ENCODE measurements at places on chromosomes 1 and 21.

DNA sequence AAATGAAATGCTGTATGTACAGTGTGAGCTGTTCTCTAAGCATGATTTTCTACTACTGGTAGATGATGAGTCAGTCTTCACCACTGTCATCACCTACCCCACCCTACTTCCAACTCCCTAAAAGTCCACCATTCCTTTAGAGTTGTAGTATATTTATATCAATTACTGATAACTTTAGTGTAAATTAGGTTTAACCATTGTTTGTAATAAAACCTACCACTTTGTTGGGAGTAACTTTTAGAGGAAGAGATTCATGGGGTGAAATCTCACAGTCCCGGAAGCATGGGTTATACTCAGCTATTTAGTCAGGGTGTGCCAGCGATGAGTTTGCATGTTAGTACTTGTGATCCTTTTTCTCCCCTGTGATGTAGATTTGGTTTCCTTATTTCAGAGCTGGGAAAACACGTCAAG, 17.1 kb downstream of the MORC3 start:
- no peak for DNase-seq

DNA sequence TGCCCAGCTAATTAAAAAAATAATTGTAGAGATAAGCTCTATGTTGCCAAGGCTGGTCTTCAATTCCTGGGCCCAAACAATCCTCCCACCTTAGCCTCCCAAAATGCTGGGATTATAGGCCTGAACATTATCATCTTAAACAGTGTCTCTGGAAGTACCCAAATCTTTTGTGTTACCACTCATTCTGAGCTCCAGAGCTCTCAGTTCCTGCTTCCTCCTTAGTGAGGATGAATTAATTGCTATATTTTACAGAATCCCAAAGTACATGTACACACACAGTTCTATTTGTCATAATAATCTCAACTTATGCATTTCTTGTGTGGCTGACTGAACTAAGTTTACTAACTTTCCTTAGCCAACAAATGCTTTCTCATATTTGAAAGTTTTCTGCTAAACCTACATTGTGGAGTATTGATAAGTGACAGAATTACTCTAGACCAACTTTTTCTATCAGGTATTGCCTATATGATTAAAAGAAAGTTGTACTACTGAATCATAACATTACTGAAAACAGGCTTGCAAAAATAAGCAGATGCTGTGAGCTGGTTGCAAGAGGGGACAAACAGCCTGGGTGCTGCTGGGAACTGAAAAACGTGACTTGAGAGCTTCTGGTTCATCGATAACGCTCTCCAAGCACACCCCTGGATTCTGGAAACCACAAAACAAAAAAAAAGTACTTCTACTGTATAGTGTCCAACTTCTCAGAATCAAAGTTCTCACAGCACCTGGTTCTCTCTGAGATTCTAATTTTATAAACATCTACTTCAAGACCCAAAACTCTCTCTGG, 15.3 kb downstream of the VAV3 start:
- no peak for DNase-seq

DNA sequence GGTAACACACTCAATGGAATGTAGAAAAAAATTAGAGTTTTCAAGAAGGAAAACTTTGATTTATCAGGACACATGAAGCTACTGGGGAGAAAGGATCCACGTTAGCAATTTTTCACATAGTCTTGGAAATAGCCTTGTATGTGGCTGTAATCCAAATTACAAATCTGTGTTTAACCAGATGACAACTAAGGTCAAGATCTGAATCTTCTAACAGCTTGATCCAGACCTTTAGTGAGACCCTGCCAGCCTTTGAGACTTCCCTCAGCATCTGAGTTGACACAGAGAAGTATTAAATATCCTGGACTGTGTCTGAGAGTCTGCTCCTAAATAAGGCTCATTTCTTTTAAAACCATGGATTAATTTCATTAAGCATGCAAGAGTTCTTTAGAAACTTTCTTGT, 135.9 kb upstream of the KCNK2 start:
- no peak for DNase-seq

- DNase-seq, result peak; percentile 53
Observed at GRCh38 chr1:112344754-112345423, 51.1 kb upstream of the CTTNBP2NL start.

GRCh38 chr1:100989306-100990077, 36.1 kb downstream of the DPH5 start:
- DNase-seq, result no peak

Measured in activated CD8-positive, alpha-beta T cell treated with anti-CD3 and anti-CD28 coated beads, Interleukin-2, amount 10 ng/mL, durations not matched to agents 7 days and 5 days (primary cell).